ENCODE measurements at places on chromosomes 6 and 20.
A peak's percentile ranks its signal among the peaks of the same experiment; 100 is the strongest.

GRCh38 chr6:6357032-6357431 is 36.6 kb upstream of the F13A1 start:
- no peak for DNase-seq

GRCh38 chr20:18728870-18729224 is 84.7 kb upstream of the SCP2D1 start:
- DNase-seq: no peak

GRCh38 chr6:12068899-12069557 is 56.9 kb downstream of the HIVEP1 start:
- no peak for DNase-seq

DNA sequence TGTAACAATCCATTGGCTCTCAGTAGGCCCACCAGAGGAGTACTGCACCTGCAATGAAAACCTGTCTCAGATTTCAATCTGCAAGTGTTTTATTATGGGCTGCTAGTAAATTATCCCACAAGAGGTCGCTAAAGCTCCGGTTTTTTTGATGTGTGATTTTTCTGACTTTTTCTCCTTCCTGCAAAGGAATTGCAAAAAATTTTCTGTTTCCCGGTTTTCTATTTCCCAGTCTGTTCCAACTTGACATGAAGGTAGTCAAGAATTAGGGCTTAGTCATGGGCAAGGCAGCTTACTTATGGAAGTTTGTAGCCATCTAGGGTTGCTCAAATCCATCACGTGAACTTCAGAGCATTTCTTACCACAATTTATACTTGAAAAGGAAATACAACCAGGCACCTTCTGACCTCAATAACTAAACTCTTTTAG is 38.5 kb upstream of the AHI1 start:
- peak; percentile 88 for DNase-seq

GRCh38 chr6:9039258-9039657 is 603.9 kb upstream of the SLC35B3 start:
- DNase-seq: no peak

GRCh38 chr20:51600016-51600420 is 57.5 kb upstream of the NFATC2 start:
- DNase-seq: no peak

GRCh38 chr20:25695532-25696370 is 902 bp downstream of the ZNF337 start:
- no peak for DNase-seq

- no peak for DNase-seq
These were observed 7.1 kb downstream of the BMP7 start for GRCh38 chr20:57259121-57259937.

DNA sequence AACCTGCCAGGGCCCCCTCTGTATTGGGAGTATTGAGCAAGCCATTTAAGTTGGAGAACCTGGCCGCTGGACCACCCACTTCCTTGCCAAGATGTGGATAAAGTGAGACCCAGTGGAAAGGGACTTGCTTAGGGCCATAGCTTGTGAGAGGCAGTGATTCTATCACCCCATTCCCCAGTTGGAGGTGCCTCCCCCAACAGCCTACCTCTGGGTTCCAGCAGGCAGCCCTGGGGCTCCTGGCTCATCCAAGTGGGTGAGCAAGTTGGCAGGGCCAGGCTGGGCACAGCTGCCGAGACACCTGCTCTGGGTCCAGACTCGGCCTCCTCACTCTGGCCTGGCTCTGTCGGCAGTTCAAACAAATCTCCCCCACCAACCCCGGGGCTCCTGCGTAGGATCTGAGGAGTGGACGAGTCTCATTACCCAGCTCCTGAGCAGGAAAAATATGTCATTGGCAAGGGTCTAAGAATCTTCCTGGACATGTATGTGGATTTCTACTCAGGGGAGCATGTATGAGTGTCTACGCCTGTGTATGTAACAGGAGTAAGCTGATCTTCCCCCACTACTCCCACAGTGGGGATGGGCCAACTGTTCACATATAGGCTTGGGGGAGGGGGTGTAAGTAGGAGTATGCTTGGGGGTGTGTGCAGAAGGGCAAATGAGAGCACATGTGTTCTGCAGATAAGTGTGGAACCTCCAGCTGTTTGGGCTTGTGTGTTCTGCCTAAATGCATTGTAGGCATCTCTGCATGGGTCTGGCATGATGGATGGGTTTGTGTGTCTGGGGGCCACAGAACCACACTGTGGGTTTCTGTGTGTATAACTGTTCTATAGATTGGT is 1.9 kb downstream of the ID1 start:
- no peak for DNase-seq

DNA sequence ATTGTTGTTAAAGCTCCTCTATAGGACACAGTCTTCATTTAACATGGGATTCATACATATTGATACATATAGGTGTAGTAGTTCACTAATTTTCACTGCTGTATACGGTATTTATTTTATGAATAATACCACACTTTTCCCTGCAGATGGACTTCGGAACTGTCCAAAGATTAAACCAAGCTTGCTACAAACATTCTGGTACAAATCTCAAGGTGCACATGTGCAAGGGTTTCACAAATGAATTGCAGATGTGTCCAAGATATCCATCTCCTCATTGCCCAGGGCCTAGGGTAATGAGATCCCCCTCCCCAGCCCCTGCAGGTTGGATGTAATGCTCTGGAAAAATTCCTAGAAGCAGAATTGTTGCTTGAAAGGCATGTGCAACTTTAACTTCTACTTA is 31.4 kb downstream of the DTNBP1 start:
- no peak for DNase-seq

DNA sequence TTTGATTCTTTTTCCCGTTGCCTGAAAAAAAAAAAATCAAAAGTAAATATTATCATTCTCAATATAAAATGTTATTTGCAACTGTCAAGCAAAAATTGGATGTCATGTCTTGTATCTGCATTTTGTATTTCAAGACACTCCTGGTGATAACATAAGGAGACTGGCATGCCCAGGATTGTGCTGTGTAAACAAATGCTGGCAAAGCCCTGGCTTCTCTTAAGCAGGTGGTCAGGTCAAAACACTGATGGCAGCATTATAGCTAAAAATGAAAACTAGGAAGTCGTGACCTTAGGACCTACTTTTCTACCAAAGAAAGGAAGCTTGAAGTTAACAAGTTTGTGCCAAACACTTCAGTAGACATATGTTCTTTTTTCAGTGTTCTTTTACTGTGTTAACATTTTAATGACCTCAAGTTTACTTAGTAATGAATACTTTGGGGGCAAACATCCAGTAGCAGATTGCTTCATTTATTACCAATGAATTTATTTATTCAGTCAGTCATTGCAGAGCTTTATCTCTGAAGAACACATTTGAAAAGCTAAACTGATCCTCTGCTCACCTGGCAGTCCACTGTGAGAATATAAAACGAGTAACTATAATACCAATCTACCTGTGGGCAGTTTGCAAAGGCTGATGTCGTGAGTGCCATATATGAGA is 243.1 kb upstream of the FLRT3 start:
- no peak for DNase-seq

- DNase-seq: no peak
These were observed 411.7 kb downstream of the UTRN start for GRCh38 chr6:144696610-144697368.

- DNase-seq: no peak
These were observed 17.2 kb downstream of the ZDHHC14 start for GRCh38 chr6:157398151-157398550.

GRCh38 chr6:11653028-11653583 is 115.6 kb downstream of the TMEM170B start:
- peak; percentile 90 for DNase-seq
